ENCODE measurements at places on chromosomes 5 and 9.

DNA sequence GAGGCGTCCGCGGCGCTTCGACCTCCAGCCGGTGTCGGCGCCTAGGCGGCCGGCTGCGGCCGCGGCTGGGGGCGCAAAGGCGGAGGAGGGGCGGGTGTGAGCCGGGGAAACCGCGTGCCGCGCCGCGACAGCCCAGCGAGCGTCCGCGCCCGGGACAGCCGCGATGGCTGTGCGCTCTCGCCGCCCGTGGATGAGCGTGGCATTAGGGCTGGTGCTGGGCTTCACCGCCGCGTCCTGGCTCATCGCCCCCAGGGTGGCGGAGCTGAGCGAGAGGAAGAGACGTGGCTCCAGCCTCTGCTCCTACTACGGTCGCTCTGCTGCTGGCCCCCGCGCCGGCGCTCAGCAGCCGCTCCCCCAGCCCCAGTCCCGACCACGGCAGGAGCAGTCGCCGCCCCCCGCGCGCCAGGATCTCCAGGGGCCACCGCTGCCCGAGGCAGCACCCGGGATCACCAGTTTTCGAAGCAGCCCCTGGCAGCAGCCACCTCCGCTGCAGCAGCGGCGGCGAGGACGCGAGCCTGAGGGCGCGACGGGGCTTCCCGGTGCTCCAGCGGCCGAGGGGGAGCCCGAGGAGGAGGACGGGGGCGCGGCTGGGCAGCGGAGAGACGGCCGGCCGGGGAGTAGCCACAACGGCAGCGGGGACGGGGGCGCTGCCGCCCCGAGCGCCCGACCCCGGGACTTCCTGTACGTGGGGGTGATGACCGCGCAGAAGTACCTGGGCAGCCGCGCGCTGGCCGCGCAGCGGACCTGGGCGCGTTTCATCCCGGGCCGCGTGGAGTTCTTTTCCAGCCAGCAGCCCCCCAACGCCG lies 605 bp downstream of the CHSY3 start:
- no peak for DNase-seq

GRCh38 chr9:100554935-100555401 lies 22.9 kb upstream of the CAVIN4 start:
- DNase-seq = no peak

- DNase-seq = peak; percentile 18
Observed at GRCh38 chr5:122295138-122295537, 16.9 kb upstream of the SNCAIP start.

DNA sequence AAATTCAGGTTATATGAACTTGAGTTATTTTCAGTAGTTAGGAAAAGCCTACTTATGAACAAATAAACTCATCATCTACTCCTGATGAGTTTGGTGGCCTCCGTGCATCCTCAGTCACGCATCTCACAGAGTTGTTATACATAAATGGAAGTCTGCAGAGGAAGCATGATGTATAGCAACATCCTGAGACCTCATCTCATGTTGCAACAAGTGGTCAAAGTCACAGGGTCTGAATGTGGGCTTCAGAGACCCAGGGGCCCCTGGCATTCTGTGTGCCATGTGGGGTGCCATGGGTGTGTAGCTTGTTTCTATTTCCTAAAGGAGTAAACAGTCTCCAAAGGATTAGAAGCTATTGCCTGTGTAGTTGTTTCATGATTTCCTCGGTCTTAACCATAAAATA lies 216.5 kb downstream of the IRX2 start:
- DNase-seq = no peak
